ENCODE measurements at places on chromosomes 7 and 10.

GRCh38 chr7:29362380-29362779 is 167.8 kb downstream of the CHN2 start:
- no peak for DNase-seq

DNA sequence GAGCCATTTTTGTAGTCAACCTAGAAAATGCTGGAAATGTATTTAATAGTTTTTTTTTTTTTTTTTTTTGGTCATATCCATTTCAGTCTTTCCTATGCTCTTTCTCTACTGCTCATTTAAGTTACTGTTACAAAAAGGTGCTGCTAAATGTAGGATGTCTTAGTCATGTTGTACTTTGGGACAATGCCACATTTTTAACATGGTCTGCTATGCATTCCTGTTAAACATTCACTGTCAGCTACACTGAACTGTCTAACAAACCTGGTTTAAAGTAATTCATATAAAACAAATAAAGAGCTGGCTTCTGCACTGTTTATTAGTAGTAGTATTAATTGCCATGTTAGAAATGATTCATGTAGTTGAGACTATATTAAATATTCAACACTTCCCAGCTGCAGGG is 108.6 kb downstream of the NSUN6 start:
- no peak for DNase-seq

GRCh38 chr7:70352906-70353305 is 754.6 kb downstream of the AUTS2 start:
- DNase-seq, result no peak

- no peak for DNase-seq
Measured at GRCh38 chr10:60576130-60577069, 186.7 kb upstream of the ANK3 start.

- DNase-seq, result no peak
Measured at GRCh38 chr10:89302625-89303024, 779 bp downstream of the IFIT2 start.

- DNase-seq, result no peak
Measured at GRCh38 chr7:66899552-66900280, 21.3 kb upstream of the TMEM248 start.

GRCh38 chr10:4546500-4546899 is 279.5 kb upstream of the AKR1E2 start:
- no peak for DNase-seq

GRCh38 chr7:130393841-130394411 is 13.6 kb downstream of the CPA1 start:
- DNase-seq, result no peak

- peak; percentile 76 for DNase-seq
Measured at GRCh38 chr7:28572321-28573058, 160.2 kb downstream of the CREB5 start.

GRCh38 chr10:63265222-63265617 is 132.1 kb downstream of the NRBF2 start:
- no peak for DNase-seq

DNA sequence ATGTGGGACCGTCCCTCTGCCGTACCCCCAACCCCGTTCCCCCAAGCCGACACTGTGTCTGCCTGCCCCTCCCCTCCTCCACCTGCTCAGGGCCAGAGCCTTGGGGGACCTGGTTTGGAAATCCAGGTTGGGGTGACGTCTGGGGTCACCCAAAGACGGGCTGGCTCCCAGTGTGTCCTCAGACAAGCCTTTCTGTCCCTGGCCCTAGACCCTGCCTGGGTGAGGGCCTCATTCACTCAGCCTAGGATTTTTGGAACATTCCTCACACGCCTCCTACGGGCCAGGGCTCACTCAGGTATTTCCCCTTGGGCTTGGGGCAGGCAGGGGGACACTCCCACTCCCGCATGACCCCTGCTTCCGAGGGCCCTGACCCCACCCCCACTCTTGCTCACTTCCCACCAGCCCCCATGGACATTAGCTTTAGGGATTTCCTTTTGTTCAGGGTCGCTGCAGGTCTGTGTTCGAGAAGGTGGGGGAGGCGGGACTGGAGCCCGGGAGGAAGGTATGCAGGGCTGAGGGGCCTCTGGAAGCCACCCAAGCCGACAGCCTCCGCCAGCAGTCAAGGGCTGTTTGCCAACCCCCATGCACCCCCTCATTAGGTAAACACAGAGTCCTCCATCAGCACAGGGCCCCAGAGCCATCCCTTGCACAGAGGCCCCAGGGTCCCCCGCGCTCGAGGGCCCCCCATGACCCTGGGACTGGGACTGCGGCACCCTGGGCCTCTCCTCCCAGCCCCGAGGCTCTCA is 35.1 kb downstream of the PDGFA start:
- no peak for DNase-seq

DNA sequence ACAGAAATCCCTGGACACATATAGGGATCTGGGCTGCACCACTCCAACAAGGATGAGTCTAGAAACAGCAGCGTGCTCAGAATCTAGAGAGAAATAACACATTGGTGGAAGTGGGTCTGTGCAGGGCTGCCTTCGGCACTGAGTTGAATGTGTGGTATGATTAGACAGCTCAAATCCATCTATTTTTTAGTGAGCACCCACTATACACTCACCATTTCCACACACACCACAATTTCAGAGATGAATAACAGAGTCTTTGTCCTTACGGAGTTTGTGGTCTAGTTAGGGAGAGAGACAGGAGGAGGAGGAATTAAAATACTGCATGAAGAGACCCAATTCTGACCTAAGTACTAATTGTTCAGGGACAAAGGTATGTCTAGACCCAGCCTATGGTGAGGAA is 44.2 kb downstream of the JAZF1 start:
- DNase-seq, result no peak

DNA sequence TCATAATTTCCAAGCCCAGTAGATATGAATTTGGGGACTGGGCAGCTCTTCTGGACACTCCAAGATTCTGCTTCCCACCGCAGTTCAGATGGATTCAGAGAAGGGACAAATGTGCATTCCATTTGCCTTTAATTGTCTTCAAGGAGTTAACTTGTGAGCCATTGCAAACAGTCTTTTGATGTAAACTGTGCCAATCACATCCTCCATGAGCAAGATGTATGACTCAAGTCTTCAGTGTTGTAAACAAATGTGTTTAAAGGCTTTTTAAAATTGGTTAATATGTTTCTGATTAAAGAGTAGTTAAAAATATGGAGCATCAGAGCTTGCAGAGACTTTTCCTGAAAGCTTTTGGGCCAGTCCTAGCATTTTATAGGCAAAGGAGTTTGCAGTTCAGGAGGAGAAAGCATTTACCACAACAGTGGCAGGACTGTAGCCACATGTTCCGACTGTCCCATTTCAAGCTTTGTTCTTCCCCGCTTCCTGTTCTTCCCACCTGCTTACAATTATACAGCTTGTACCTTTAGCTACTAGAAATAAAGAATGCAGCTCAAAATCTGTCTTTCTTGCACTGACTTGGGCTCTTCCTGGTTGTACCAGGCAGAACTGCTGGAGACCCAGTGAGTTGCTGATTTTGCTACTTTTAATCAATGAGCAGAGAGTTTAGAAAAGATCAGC is 6.2 kb downstream of the SLC18A2 start:
- no peak for DNase-seq

DNA sequence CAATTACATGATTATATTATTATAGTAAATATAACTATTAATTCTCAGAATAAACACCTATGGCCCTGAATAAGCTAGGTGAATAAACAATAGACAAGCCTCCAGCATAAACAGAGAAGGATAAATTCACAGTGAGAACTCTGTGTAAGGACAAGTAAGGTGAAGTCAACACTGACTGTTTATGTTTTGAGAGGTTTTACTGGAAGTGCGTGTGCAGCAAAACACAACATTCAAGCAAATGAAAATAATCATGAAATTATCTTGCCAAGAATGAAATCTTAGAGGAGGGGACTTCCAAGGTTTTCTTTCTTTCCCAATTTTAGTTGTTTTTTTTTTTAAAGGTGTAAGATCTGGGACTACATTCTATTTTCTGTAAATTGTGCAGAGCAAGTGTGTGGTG is 112.5 kb downstream of the MACC1 start:
- no peak for DNase-seq

DNA sequence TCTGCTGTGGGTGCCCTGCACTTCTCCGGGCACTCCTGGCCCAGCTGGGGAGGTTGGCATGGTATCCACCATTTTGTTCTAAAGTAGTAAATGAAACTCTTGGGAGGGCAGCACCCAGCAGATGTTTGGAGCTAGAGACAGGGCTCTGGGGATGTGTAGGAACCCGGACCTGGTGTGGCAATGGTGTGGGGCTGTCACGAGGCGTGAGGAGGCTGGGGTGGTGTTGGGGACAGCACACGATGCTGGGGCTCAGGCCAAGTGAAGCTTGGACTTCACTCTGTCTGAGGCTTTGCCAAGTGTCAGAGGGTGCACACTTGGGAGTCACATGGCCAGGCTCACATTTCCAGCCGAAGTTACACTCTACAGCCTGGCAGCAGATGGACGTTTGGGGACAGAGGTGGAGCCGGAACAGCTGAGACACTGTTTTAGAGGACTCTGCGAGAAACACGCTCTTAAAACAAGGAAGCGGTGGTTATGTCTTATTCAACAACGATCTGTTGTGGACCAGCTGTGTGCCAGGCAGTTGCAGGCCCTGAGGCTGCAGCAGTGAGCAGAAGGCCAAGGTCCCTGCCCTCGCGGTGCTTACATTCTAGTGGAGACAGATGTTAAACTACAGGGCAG is 118.2 kb downstream of the CUX1 start:
- DNase-seq, result no peak

DNA sequence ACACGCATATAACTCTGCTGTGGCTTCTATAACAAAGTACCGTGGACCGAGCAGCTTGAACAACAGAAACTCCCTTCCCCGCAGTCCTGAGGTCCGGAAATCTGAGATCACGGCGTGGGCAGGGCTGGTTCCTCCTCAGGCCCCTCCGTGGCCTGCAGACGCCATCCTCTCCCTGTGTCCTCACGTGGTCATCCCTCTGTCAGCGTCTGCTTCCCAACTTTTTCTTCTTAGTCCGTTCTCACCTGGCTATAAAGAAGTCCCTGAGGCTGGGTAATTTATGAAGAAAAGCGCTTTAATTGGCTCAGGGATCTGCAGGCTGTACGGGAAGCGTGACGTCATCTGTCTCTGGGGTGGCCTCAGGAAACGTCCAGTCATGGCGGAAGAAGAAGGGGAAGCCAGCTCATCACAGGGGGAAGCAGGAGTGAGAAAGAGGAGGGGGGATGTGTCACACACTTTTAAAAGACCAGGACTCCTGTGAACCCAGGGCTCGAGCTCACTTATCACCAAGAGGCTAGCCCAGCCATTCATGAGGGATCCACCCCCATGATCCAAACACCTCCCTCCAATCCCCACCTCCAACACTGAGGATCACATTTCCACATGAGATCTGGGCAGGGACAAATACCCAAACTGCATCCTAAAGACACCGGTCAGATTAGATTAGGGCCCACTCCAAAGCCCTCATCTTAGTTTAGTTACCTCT is 91.2 kb upstream of the INSIG1 start:
- peak; percentile 37 for DNase-seq

GRCh38 chr10:126114884-126115555 is 218.7 kb downstream of the FANK1 start:
- DNase-seq, result no peak

GRCh38 chr10:547591-548081 is 141.8 kb downstream of the DIP2C start:
- DNase-seq, result no peak

DNA sequence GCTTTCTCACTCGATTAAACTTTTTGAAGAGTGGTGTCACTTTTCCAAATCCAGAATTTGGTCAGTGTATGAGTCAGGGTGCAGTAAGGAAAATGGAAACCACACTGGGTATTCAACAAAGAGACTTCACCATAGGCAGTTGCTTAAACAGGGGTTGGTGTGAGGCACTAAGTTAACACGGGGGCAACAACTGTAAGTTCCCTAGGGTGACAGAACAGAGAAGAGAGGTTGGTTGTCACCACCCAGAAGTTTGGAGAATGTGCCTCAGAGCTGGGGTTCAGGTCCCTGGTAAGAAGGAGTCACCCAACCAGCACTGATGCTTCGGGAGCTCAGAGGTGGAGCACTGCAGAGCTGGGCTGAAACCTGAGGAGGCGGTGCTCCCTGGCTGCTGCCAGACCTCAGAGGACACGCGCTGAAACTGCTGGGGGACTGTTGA is 170.4 kb downstream of the ARID5B start:
- DNase-seq, result no peak

DNA sequence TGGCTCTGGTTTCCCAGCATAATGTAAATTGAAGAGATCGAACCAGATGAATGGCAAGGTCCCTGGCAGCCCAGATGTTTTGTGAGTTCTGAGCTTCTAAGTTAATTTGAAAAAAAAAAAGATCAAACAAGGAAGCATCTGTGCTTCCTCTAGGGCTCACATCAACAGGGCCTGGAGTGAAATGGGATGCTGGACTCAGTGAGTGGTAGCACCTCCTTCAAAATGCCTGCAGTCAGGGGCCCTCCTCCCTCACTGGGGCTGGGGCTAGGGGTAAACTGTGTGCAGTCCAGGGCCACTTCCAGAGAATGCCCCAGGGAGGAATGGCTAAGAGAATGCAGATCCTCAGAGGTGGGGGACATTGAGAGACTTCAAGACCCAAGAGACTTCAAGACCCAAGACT is 6.0 kb upstream of the CUEDC2 start:
- DNase-seq, result no peak

- DNase-seq, result no peak
Measured at GRCh38 chr10:78212060-78212785, 178.6 kb downstream of the RPS24 start.

- DNase-seq, result no peak
Measured at GRCh38 chr7:50681432-50682045, 101.2 kb downstream of the GRB10 start.

GRCh38 chr10:113732966-113733365 is 18.5 kb upstream of the PLEKHS1 start:
- DNase-seq, result no peak
